ENCODE measurements at places on chromosomes 12 and 14.
A peak's percentile ranks its signal among the peaks of the same experiment; 100 is the strongest.

DNA sequence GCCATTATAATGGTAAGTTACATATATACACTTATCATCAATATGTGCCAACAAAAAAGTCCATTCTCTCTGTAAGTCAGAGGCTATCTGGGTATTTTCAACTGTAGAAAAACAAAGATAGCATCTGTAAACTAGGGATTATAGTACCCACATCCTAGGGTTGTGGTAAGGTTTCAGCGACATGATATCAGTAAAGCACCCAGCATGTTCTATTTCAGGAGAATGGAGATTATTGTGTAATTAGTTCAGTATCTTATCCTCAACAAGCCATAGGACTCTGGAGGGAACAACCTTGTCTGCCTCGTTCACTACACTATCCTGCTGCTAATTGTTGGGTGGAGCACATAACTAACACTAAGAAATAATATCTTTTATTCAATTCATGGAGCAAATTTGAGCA is 19.7 kb upstream of the CKAP4 start:
- DNase-seq = peak; percentile 10

GRCh38 chr14:44070046-44070445 is 437.0 kb downstream of the FSCB start:
- no peak for DNase-seq

GRCh38 chr14:20618271-20618749 is 23.2 kb downstream of the OR6S1 start:
- DNase-seq = no peak

DNA sequence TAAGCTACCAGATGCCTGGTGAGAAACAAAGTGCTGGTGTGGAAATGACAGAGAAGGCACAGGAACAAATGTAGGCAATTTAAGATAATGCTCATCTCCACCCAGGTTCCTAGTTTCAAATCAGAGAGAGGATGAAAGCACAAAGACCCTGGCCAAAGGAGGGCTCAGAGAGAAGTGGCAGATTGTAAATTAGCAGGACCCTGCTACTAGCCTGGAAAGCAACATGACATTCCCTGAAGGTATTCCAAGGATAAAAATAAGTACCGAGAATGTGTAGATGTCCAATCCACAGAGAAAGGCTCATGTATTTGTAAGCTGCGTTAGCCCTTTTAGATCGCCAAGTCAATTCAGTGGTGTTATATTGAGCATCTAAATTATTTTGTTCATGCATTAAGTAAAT is 324.0 kb downstream of the TMEM117 start:
- DNase-seq = no peak

- DNase-seq = no peak
Observed at GRCh38 chr12:66092559-66093269, 37.8 kb downstream of the LLPH start.

DNA sequence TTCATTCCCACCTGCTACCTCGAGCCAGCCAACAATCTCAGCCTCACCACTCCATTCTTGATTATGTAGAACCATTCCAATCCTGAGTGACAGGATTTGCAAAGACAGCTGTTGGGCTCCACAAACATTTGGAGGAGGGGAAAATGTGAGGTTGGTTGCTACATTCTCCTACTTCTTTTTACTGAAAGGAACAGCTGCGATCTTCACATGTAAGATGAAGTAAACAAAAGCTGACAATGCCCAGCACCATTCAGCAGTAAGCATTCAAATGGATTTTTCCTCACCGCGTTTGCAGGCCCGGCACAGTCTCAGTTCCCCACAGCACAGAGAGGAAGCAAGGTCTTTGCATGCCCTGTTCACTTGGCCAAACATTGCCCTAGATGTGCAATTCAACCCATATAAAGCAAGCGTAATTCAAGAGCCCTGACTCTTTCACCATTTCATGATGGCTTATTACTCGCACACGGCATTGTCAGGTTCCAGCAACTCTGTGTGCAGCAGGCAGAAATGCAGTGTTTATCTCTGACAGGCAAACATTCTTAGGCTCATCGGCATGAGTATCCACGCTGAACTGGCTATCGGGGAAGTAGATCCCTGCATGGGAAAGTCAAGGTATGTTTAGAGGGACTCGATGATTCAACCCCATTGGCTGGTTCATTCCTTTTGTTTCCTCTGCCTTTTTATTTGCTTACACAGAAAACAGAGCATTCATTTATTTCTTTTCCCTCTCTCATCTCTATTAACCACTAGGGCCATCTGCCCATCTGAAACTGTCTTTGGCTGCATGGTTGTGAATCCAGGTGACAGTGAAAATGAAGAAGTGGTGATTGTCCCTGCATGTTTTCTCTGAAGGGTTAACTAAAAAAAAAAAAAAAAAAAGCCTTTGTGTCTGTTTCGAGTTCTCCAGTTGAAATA is 236.1 kb upstream of the PLEKHG7 start:
- DNase-seq = no peak

DNA sequence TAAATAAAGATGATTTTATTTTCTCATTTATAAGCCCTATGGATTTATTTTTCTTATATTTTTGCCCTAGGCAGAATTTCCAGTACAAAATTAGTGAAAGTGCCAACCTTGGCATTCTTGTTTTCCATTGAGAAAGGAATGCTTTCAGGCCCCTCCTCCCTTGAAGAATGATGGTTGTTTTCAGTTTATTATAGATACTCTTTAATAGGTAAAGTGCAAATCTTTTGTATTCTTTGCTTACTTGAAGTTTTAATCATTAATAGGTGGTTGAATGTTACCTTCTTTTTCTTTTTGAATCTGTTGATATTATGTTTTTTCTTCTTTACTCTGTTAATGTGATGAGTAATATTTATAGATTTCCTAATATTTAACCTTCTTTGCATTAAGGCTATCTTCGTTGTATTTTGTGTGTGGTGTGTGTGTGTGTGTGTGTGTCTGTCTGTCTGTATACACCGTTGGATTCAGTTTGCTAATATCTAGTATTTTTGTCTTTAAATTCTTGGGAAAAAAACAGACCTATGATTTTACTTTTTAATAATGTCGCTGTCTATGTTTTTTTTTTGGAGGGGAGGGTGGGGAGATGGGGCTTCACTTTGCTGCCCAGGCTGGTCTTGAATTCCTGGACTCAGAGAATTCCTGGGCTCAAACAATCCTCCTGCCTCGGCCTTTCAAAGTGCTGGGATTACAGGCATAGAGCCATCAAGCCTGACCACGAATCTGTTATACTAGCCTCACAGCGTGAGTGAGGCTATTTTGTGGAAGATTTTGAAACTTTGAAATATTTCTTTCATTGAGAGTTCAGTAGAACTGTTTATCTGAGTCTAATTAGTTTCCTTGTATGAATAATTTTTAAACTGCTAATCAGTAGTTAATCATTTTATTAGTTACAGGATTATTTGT is 13.5 kb downstream of the SRGAP1 start:
- no peak for DNase-seq

DNA sequence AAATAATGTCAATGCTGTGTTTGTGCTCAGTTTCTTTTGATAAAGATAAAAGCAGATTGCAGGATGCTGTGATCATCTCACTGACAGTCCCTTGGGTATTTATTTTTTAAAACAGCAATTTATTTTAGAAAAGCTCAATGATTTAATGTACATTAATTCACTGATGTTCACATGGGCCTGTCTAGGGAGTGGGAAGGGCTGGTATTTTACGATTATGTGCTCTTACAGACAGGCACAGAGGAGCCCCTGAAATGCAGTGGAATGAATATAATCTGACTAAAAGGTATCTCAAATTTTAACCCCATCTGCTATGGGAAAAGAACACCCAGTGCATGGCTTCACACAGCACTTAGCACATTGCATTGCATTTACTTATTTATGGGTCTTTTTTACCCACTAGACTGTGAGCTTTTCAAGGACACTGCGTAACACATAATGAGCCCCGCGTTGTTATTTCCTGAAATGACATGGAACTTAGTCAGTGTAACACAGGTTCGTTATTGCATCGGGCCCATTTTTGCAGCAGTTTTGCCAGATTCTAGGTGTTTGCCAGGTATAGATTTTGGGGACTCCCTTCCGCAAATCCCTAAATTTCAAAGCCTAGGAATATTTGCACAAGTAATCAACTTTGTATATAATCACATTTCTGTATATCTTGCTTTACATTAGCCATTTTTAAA is 425.3 kb upstream of the FBXO33 start:
- DNase-seq = no peak

DNA sequence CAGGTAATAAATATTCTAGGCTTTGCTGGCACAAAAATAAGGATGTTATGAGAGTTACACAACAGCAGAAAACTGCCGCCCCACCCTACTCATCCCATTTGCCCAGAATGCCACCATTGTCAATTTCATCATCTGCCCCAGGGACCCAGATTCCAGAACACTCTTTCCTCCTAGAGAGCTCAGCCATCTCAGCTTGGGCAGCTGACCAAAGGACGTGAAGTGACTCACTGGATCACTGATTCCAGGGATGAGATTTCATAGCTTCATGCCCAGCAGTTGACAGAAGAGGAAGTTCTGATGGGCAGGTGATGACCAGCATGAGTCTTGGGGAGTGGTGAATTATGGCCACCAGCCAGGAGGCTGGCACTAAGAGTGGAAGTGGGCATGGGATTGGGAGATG is 450.3 kb downstream of the RMST start:
- no peak for DNase-seq

- DNase-seq = no peak
Observed at GRCh38 chr12:58189893-58190292, 248.5 kb downstream of the ATP23 start.

GRCh38 chr12:3381059-3382047 is 109.7 kb upstream of the PRMT8 start:
- no peak for DNase-seq

- DNase-seq = no peak
Observed at GRCh38 chr12:46108721-46109120, 118.3 kb upstream of the SCAF11 start.

DNA sequence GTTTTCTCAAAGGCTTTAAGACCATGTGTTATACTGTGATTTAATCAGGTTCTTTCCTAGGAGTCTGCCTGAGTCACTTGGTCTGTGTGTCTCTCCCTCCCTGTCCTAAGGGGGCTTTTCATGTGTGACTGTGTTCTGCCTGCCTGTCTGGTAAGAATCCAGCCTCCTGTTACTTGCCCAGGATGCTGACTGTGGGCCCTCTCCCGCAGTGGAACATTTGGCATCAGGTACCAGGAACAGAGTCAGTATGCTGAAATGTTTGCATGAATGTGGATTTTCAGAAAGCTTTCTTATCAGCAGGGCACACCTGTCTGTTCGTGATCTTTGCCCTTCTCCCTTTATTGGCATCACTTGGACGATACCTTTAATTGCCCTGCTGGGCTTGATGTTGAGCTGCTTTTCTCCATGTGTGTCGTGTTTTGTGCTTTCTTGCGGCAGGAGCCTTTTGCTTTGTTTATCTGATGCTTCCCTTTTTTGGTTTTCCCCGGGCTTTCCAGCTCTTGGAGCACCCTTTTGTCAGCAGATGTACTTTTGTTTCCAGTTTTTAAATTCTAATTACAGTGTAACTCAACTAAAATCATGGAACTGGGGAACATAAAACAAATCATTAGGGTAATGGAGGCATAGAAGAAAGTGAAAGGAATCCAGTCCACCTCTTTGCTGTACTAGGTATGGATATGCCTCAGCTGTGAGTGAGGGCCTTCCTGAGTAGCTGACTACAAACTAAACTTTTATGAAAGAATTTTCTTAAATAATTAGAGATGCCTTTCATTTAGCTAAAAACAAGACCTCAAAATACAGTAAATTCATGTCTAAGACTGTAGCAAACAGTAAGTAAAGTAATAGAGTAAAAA is 72.5 kb downstream of the TRAF3 start:
- DNase-seq = no peak

- DNase-seq = no peak
Observed at GRCh38 chr14:56807386-56808109, 2.7 kb downstream of the OTX2 start.

GRCh38 chr14:96538097-96538989 is 36.2 kb downstream of the PAPOLA start:
- DNase-seq = peak; percentile 18

- DNase-seq = no peak
Observed at GRCh38 chr12:119681111-119681510, 13.2 kb downstream of the PRKAB1 start.

- no peak for DNase-seq
Observed at GRCh38 chr14:75979648-75980565, 1.9 kb downstream of the TGFB3 start.

- no peak for DNase-seq
Observed at GRCh38 chr12:79174626-79175025, 310.1 kb downstream of the SYT1 start.

- no peak for DNase-seq
Observed at GRCh38 chr12:25818596-25819390, 139.7 kb upstream of the RASSF8 start.

GRCh38 chr12:6222078-6222654 is 22.0 kb downstream of the CD9 start:
- no peak for DNase-seq

- no peak for DNase-seq
Observed at GRCh38 chr14:95274279-95274678, 45.4 kb downstream of the CLMN start.

DNA sequence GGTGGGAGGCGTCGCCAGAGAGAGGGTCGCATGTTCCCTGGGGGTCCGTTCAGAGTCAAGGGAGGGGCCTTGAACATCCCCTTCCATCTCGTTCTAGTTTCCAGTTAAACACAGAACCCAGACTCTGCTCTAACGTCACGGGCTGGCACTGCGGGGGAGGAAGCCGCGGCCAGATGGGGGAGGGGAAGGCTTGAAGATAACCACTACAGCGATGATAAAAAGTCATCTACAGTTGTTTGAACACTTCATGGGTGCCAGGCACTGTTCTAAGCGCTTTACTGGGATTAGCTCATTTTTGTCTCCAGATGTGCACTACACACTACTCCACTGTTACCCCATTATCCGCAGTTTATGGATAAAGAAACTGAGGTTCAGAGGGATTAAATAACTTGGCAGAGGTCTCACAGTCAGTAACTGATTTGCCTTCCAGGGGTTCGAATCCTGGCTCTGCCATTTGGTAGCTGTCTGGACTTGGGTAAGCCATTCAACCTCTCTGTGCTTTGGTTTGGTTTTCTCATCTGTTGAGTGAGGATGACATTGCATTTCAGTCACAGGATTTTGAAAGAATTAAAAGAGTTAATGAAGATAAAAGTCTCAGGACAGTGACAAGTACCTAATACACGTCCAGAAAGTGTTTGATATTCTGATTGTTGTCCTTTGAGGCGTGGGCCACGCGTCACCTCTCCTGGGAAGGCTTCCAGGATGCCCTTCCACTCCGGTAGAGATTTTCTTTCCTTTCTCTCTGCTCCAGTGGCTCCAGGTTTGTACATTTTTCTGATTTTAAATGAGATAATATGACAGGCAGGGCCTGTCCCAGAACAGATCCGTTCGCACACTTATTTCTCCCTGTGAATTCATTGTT is 798 bp upstream of the RASAL1 start:
- peak; percentile 37 for DNase-seq

GRCh38 chr14:63788011-63788933 is 60.4 kb upstream of the SGPP1 start:
- no peak for DNase-seq

DNA sequence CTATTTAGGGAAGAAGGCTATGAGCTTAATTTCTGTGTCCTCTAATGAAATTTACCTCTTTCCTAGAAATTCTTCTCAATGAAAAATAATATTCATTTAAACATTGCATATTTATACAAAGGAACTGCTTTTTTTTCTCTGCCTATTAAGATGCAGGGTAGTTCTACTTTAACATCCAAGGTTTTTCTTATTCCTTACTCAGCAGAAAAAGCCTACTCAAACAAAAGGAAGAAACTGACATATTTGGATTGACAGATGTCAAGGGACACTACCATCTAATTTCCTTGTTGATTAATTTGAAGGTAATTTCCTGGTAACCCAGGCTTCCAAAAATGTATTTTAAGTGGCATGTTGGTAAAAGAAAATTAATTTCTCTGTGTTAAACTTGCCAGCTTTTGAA is 192.3 kb downstream of the EGLN3 start:
- DNase-seq = no peak

- DNase-seq = no peak
Observed at GRCh38 chr12:79945433-79945832, 10.5 kb upstream of the PPP1R12A start.

All from activated CD4-positive, alpha-beta T cell treated with anti-CD3 and anti-CD28 coated beads, Interleukin-2, amount 50 U/mL, for 16 hours (primary cell).